ENCODE measurements at places on chromosomes 11 and 22. TPM values are rescaled to one million over a fixed set of nuclear protein-coding genes. Genes with fewer than 3 reads are reported as not detected.

The TRIM3 gene
- 7.4 TPM for total RNA-seq

GRCh38 chr11:64826578-64827450 lies 16.5 kb upstream of the MEN1 start:
- DNase-seq = no peak

DNA sequence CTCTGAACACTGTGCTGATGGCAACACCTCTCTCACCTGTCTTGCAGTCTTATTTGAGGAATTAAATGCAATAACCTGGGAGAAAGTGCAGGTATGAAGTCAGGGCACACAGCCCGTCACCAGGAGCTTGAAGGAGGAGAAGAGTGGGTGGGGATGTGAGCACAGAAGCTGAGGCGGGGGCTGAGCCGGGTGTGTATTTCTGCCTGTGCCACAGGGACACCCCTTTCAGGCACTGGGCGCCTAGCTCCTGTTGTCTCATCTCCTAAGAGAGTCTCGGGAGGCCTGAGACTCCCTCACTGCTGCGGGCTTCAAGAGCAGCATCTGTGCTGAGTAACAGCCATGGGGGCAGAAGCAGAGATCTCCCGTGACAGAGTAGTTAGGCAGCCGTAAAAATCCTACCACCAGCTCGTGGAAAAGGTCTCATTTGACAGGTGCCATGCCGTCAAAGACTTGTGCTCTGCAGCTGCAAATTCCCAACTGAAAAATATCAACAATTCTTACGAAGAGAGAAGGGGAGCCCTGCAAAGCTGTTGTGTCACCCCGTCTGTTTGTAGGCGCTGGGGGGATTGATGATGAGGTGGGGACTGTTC lies 26.8 kb downstream of the PARVB start:
- DNase-seq = no peak

- no peak for DNase-seq
Measured at GRCh38 chr22:24106385-24107381, 74.6 kb upstream of the SUSD2 start.

- DNase-seq = no peak
Measured at GRCh38 chr11:129944696-129945095, 49.3 kb upstream of the NFRKB start.

DNA sequence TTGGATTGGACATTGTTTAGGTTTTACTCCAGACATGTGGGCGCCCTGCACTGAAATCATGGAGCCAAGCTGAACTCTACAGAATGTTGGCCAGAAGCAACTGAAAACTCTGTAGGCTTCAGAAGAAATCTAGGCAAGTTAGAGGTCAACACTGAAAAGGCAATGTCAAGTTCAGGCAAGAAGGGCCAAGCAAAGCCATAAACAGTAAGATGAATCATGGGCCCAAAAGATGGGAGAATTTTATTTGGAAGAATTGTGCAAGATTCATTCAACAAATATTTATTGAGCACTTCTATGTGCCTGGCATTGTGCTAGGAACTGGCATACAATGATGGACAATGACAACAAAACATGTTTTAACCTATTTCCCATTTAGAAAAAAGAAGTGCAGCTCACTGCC lies 10.9 kb downstream of the HOATZ start:
- no peak for DNase-seq

DNA sequence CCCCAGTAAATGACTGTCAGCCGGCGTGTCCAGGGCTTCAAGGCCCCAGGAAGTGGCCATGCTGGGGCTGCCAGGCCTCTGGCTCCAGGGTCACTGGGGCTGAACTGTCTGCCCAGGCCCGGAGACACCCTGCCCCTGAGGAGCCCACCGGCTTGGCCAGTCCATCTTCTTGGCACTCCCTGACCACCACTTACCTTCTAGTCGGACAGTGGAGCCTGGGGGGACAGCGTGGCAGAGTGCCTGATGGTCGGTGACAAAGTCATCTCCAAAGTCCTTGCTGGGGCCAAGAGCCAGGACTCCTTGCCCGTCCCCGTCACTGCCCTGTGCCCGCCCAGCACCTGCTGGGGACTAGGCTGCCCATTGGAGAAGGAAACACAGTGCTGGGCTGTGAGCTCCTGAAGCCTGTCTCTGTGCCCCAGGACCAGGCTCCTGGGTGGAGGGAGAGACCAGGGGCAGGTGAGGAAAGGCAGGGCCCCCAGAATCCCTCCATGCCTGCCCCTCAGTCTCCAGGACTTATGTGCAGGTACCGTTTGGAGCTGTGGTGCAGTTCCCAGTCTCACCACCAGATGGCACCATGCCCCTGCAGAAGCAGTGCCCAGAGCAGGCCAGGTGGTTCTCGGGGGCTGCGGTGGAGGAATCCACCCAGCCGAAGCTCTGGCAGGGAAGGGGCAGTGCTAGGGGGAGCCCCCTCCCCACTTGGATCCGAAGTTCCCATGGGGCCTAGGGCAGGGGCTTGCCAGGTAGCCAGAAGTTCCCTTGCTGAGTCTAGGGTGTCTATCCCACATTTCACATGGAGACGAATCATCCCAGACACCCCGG lies 6.0 kb upstream of the CCDC188 start:
- peak; percentile 66 for DNase-seq

DNA sequence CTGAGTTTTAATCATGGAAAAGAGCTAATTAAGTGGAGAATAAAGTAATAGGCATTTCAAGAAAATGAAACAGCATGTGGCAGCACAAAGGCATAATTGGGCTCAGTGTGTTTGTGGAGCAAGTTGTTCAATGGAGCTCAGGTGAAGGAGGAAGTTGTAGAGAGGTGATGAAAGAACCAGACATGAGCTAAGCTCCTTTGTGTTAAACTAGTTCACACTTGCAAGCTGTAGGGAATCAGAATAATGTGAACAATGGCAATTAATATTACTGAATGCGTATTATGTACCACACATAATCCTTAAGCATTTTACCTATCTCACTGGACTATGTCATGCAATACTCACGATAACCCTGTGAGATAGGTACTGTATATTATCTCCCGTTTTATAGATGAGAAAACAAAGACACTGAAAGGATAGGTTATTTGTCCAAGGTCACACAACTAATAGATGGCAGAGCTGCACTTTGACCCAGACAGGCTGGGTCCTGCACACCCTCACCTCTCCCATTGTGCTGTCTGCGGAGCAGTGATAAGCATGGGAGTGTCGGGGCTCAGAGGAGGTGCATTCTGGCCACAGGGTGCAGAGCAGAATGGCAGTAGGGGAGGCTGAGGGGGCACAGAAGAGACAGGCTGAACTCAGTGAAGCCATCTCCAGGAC lies 8.9 kb downstream of the OLFML1 start:
- DNase-seq = no peak

DNA sequence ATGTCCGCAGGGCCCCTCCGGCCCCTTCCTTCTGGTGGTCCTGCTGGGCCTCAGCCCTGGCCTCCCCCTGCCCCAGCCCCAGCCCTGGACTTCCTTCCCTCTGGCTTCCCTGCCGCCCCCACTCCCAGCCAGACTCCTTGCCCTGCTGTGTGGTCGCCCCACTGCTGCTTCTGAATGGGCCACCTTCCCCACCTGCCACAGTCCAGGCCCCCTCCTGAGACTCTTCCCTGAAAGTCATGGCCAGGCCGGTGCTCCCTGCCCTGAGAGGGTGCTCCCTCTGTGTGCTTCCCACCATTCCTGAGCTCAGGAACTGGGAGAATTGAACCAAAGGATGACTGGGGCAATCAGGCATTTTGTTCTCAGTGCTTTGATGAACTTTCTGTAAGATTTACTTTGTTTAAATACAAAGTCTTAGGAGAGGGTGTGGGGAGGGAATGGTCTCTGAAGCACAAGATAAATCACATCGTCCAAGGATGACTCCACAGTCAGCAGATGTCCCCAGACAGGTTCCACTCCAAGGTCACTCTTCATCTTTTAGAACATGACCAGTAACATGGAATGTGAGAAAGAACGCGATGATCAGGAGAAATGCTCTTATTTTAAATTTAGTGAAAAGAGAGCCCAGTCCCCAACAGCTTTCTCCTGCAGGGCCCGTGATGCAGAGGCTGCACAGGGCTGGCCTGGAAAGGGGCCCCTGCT lies 774 bp downstream of the APOBEC3D start:
- DNase-seq = no peak

All from MCF 10A (cell line).